Inflammatory macrophage treated with lipopolysaccharide for 4 hours (primary cell): ENCODE measurements at places on chromosomes 2 and 18.

DNA sequence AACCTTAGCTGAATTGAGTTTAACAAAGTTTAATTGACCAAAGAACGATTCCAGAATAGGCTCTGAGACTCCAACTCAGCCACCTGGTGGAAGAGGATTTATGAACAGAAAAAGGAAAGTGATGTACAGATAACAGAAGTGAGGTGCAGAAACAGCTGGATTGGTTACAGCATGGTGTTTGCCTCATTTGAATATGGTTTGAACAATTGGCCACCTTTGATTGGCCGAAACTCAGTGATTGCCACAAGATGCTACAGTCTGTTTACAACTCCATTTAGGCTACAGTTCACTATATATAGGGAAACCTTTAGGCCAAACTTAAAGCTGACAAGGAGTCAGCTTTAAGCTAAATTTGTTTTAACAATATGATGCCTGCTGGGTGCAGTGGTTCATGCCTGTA, 28.1 kb upstream of the SLC35G4 start:
- DNase-seq, result no peak

- DNase-seq, result no peak
Measured at GRCh38 chr2:148067801-148068200, 46.9 kb downstream of the MBD5 start.

- no peak for DNase-seq
Measured at GRCh38 chr18:24560511-24560981, 100.1 kb downstream of the HRH4 start.

DNA sequence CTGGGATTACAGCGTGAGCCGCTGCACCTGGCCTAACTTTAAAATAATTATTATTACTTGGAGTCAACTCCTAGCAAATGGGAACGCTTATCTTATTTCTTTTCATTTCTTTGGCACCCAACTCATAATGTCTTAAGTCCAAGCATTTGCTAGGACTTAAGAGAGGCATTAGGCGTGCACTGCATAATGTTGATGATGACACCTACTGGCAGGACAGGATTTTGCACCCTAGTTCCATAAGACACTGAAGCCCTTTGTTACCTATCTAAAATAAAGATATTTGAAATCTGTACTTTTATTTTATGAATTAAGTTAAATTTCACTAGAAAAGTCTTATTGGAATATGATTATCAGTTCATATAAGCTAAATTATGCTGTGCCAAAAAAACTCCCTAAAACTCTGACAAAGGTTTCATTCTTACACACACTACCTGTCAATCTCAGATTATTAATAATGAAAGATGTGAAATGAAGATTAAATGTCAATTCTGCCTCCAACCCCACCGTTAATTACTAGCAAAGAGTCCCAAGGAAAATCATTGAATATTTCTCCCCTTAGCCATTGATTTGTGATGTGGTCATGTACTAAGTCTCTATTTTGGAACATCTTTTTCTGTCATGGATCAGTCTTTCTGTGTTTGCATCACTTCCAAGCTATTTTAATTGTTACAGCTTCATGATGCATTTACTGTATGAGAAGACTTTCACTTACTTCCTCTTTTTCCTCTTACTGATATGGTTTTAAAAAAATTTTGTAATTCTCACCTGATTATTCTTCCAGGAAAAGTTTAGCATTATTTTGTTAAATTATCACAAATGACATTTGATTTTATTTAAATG, 12.7 kb upstream of the CDH2 start:
- peak; percentile 49 for DNase-seq

DNA sequence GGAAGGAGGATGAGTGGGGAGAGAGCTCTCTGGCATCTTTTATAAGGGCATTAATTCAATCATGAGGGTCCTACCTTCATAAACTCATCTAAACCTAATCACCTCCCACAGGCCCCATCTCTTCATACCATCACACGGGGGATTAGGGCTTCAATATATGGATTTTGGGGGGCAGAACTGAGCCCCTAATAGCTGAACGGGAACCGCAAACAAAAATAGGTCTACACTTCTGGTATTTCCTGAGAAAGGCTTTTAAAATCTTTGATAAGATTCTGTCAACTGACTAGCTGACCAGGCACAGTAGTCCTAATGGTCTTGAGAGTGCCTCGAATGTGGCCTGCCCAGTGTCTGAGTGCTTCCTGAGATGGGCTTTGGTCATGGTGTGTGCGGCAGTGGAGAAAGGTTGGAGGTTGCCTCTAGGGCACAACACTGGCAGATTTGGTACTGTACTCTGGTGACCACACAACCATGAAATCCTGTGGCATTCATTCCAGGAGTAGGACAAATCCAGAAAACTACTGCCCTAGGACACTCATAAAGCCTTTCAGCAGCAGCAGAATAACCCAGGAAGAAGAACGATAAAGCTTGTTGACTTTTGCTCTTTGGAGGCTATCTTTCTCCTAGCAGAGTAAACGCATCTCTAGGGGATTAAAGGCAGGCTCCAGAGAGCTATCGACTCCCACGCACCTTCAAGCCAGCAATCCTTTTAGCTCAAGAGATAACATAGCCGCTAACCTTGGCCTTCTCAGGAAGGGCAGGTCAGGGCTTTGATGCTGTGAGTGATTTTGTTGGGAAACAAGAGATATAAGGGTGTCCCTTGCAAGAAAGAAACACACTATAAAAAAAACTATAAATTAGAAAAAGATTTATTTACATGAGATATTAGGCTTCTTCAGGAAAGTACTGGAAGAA, 12.3 kb upstream of the APOB start:
- DNase-seq, result no peak

- DNase-seq, result peak; percentile 23
Measured at GRCh38 chr2:204019572-204020501, 83.3 kb downstream of the ICOS start.
